ENCODE measurements at places on chromosomes 4 and X.

GRCh38 chr4:17283832-17284231 is 228.1 kb downstream of the QDPR start:
- no peak for DNase-seq

DNA sequence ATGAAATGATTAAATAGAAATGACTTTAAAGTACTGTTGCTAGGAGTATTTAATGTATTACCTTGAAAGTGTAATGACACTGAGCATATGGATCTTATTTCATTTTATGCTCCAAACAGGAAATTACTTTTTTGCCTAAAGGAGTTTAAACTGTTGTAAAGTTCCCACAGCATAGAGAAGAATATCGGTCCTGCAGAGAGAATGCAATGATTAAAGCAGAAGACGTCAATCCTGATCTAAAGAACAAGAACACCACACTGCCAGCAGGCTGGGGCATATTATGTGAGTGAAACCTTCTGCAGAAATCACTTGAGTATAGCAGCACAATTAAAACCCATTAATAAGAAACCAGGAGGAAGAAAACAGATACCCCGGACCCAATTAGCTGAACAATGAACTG is 72.8 kb upstream of the CAMK2D start:
- no peak for DNase-seq

DNA sequence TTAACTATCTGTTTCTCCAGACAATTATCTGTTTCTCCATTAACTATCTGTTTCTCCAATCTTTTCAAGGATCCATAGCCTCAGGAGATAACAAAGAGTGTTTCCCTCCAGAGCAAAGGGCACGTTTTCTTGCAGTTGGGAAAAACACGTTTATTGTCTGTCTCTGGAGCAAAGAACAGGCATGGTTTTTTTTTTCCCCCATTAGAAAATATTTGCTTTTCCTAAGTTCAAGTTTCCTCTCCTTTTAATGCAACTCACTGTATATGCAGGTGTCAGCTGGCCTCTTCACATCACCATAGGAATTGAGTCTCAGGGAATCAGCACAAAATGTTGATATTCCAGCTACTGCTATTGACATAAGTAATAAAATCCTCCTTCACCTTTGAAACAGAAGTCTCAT is 984.4 kb downstream of the RAB28 start:
- no peak for DNase-seq

DNA sequence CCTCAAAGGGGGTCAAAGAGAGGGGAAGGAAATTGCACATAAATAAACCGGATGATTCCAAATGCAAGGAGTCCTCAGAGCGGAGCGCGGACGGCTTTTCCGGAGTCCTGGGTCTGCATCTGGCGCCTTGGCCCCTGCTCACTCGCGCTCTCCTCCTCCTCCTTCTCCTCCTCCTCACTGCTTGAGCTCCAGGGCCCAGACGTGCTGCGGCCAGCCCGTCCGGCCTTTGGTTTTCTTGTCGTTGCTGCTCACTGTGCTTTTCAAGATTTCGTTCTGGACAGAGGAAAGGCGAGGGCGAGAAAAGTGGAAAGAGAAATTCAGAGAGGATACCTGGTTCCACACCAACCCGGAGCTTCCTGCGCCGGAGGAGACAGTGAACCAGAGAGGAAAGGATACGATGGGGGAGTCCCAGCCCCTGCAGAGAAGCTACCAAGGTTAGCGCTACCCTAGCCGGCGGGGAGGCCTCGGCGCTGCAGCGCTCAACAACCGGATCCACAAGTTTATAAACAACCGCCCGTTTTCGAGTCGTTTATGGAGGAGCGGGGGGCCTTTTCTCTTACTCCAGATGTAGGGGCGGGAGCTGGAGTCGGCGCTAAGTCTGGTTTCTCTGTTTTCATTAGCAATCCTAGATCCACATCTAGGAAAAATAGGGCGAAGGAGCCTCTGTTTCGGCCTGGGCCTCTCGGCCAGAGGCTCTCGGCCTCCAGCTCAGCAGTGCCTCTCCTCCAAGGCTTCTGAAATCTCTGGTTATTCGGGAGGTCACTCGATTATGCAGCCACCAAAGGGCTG is 2.7 kb downstream of the HAND2 start:
- DNase-seq, result no peak

DNA sequence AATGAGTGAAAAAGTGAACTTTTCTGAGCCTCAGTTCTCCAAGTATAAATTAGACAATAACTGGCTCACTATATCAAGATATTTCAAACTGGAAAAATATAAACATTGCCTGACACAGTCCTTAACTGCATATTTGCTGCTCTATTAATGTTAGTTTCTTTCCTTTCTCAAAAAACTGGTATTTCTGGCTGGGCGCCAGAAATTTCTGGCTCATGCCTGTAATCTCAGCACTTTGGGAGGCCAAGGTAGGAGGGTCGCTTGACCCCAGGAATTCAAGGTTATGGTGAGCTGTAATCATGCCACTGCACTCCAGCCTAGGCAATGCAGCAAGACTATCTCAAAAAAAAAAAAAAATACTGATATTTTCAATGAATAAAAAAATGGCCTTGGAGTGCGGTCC is 227.0 kb downstream of the MAGEB17 start:
- no peak for DNase-seq

DNA sequence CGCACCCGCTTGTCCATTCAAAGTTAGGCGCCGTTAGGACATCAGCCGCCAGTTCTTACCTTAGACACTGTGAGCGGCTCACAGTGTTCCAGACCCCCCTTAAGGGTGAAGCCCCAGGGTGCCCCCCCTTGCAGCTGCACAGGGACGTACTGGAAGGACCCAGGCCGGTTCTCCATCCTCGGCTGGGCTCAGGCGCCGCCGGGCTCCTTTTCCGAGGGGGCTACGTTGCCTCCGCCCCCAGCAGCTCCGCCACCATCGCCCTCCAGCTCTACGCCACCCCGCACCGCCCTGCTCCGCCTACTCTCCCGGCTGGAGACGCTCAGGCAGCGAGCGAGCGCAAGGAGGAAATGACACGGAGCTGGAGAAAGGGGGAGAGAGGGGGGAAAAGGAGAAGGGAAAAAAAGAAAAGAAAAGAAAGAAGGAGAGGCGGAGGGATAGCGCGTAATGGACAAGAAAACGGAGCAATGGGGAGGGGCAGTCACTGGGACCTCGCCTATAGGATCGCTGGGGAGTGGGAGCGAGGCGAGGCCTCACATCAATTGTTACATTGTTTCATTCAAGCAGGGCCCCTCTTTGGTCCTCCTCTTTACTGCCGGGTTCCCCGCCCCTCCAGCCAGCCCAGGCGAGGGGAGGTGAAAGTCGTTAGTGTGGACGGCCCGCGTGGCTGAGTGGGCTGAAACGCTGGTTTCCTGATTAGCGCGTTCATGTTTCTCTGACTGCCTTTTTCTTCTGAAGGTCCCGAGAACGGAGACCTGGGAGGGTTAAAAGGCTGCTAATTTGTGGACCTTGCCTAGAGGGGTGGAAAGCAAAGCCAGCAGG is at the start of gene SHROOM4:
Gene SHROOM4, minus strand, starts transcription at position 352 of the 819 bp plus-strand sequence. Its CDS starts 176 bp downstream, at position 176.
- no peak for DNase-seq
